Esophagus muscularis mucosa (tissue), 4 donors: ENCODE measurements at places on chromosomes 3 and 15. TPM values are rescaled to one million over a fixed set of nuclear protein-coding genes. Genes with fewer than 3 reads are reported as not detected.

DNA sequence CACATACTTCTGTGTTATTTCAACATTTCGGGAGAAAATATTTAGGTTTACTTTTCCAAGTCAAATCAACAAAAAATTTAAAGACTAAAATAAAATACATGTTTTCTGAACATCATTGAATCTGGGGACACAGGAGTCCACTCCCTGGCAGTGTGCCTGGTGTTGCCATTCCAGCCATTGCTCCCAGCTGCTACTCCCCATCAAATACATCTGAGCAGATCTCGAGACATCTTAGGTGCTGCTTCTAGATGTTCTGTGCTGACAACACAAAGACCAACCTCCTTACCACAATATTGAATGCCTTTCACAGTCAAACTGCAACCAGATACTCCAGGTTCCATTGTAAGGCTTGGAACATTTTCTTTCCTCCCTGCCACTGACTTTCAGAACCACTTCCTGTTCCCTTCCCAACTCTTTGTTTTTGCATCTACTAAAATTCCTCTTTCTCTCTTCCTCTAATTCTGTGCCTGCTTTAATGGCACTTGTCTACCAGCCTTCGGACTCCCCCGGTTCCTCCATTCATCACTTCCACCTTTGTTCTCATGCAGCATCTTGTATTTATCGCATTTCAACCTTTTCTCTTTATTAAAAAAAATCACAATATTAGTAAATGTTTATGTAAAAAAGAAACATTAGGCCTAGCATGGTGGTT is 81.1 kb upstream of the SLC4A7 start:
- no peak overlapping the region for H3K4me3 ChIP-seq
- peaks cover 5% of the 10 kb centered on the region for H3K4me1 ChIP-seq
- no peak overlapping the region for H3K27ac ChIP-seq
- DNase-seq = no peak
- H3K36me3 ChIP-seq = no peaks in the 10 kb centered on the region

TM4SF18 gene
- total RNA-seq = 8.0 TPM

ADGRG7 gene
- total RNA-seq = not detected

GRCh38 chr3:107421170-107421792 is 44.0 kb downstream of the CCDC54 start:
- H3K36me3 ChIP-seq = no peaks in the 10 kb centered on the region
- no peak for DNase-seq
- H3K27ac ChIP-seq = no peak overlapping the region

UBA5 gene
- total RNA-seq = 27.3 TPM

DNA sequence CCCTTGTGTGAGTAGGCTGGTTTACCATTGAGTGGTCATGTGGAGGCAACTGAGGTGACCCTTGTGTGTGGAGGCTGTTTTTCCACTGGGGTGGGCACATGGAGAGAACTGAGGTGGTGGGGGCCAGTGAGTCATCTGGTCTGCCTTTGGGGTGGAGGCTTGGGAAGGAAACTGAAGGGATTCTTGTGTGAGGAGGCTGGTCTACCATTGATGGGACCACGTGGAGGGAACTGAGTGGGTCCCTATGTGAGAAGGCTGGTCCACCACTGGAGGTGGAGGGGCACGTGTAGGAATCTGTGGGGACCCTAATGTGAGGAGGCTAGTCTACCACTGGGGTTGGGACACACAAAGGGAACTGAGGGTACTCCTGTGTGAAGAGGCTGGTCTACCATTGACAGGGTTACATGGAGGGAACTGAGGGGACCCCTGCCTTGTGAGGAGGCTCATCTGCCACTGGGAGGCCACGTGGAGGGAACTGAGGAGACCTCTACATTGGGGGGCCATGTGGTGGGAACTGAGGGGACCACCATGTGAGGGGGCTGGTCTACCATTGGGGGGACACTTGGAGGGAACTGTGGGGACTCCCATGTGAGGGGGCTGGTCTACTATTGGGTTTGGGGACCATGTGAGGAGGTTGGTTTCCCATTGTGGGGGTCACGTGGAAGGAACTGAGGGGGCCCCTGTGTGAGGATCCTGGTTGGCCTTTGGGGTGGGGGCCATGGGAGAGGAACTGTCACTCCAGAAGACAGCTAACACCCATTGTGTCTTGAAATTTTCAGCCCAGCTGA is 164.5 kb downstream of the WNT7A start:
- H3K4me1 ChIP-seq = no peaks in the 10 kb centered on the region
- no peak overlapping the region for H3K4me3 ChIP-seq
- DNase-seq = peak; percentile 84

- no peak for DNase-seq
- peaks cover 7% of the 10 kb centered on the region for H3K27me3 ChIP-seq
- no peak overlapping the region for H3K27ac ChIP-seq
- H3K4me3 ChIP-seq = no peak overlapping the region
Measured at GRCh38 chr15:29670266-29670665, 152.0 kb downstream of the TJP1 start.

ST6GAL1 gene
- 27.5 TPM for total RNA-seq

GRCh38 chr3:99686955-99687612 is 48.7 kb downstream of the COL8A1 start:
- H3K4me3 ChIP-seq = no peak overlapping the region
- H3K4me1 ChIP-seq = peaks cover 38% of the 10 kb centered on the region
- H3K27me3 ChIP-seq = no peaks in the 10 kb centered on the region
- DNase-seq = no peak
- no peaks in the 10 kb centered on the region for H3K36me3 ChIP-seq
- H3K27ac ChIP-seq = no peak overlapping the region

HDC gene
- 3.6 TPM for total RNA-seq

NPAP1 gene
- not detected for total RNA-seq

DNA sequence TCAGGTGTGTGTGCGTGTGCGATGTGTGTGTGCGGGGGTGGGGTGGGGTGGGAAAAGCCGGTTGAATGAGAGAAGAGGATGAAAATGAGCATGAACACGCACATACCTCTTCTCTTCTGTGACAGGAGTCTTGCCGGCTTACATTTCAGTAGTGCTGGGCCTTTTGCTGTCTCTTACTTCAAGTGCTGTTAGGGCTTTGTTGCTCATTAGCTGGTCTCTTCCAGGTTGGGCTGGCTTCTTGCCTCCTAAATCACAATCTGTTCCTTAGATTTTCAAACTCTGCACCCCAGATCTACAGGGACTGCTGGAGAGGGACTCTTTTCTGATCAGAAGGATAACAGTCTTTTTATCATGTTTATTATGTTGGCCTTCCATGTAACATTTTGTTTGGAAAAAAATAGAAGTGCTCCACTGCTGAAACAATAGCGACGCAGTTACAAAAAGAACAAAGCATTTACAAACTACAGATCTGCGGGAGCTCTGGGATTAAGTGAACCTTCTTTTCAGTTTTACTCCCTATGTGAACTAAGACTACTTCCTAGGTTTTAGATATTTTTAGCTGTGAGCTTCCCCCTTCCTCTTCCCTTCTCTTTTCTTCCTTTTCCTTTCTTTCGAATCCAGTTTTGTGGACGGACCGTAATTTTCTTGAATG is 48.5 kb downstream of the USP13 start:
- H3K27me3 ChIP-seq = no peaks in the 10 kb centered on the region
- peaks cover 3% of the 10 kb centered on the region for H3K4me1 ChIP-seq
- DNase-seq = peak; percentile 7
- no peak overlapping the region for H3K4me3 ChIP-seq
- no peak overlapping the region for H3K27ac ChIP-seq

- H3K36me3 ChIP-seq = no peaks in the 10 kb centered on the region
- peaks cover 21% of the 10 kb centered on the region for H3K4me1 ChIP-seq
- no peak for DNase-seq
- no peaks in the 10 kb centered on the region for H3K27me3 ChIP-seq
- no peak overlapping the region for H3K4me3 ChIP-seq
Measured at GRCh38 chr15:76312540-76313174, 1.4 kb upstream of the ETFA start.

CNTN3 gene
- 0.91 TPM for total RNA-seq

DNA sequence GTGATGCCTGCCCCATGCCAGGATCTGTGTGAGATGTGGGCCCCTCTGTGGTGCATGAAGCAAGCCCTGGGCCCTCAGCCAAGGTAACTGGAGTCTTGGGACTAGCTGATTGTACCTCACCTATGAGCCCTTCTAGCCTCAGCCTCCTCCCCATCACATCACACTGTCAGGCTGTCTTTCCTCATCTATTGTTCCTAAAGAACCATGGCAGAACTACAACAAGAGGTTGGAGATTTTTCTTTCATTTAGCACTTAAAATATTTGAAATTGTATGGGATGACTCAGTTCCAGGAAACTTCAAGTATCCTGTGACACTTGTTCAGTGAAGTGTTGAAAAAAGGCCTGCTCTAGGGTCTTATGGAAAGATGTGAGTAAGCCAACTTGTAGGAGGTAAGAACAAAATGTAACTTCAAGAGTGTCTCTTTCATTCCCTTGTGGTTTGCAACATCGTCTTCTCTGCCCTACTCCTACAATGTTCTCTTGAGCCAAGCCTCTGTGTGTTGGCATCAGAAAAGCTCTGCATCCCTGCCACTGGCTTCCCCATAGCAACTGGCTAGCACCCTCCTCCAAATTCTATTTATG is 58.7 kb upstream of the TIPARP start:
- peak overlapping the region; percentile 23 for H3K27ac ChIP-seq
- no peak for DNase-seq
- no peaks in the 10 kb centered on the region for H3K4me1 ChIP-seq
- no peak overlapping the region for H3K4me3 ChIP-seq
- H3K27me3 ChIP-seq = no peaks in the 10 kb centered on the region

- no peaks in the 10 kb centered on the region for H3K36me3 ChIP-seq
- no peak for DNase-seq
- H3K4me3 ChIP-seq = no peak overlapping the region
- H3K4me1 ChIP-seq = peaks cover 8% of the 10 kb centered on the region
- H3K27ac ChIP-seq = no peak overlapping the region
Measured at GRCh38 chr3:24181256-24181655, 236.2 kb downstream of the NR1D2 start.

LSM3 gene
- 12.0 TPM for total RNA-seq

GRCh38 chr15:68228971-68229385 is 550 bp downstream of the CLN6 start:
- DNase-seq = no peak
- peak overlapping the region; percentile 91 for H3K27ac ChIP-seq
- H3K36me3 ChIP-seq = no peaks in the 10 kb centered on the region
- peak overlapping the region; percentile 88 for H3K4me3 ChIP-seq
- H3K4me1 ChIP-seq = peaks cover 22% of the 10 kb centered on the region
